ENCODE measurements at places on chromosomes 2 and 18. TPM values are rescaled to one million over a fixed set of nuclear protein-coding genes. Genes with fewer than 3 reads are reported as not detected.

The PAX3 gene
- 31.2 TPM for total RNA-seq

The BCL2 gene
- 6.8 TPM for total RNA-seq

The LRATD1 gene
- total RNA-seq = 19.4 TPM

The DSC2 gene
- total RNA-seq = 31.4 TPM

The SKOR2 gene
- total RNA-seq = 6.7 TPM

The BMP10 gene
- not detected for total RNA-seq

The PIGN gene
- total RNA-seq = 10.2 TPM

The LRRC30 gene
- not detected for total RNA-seq

The LCT gene
- total RNA-seq = not detected

The GALNT14 gene
- 14.4 TPM for total RNA-seq

The HOXD10 gene
- total RNA-seq = not detected

DNA sequence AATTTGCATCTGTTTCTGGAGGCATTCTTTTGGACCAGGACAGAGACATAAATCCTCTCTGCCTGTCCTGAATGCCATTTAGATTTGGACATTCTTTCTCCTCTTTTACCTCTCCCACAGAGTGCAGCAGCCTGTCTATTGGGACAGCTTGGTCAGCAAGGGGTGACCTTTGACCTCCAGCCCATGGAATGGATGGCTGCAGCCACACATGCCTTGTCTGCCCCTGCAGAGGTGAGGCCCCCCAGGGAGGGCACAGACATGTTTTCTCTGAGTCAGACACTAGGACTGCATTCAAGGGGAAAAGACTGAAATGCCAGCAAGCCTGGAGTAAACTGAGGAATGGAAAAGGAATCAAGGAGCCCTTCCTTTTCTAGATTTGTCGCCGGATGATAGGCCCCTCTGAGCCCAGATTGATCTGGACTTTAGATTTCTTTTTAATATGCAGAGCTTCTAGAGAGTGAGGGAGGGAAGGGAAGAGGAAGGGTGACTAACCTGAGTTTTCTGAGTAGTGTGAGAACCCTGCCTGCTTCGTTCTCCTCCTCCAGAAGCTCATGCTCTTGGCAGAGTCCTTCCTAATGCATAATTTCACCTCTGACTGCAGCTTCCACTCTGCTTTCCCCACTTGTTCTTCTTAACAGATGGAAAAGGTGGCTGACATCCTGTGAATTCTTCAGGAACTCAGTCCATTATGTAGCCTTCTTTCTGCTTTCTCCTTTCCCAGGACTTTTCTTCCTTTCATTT is 16.1 kb upstream of the TTLL4 start:
- H3K4me1 ChIP-seq = peaks cover 3% of the 10 kb centered on the region
- no peak overlapping the region for H3K4me3 ChIP-seq
- no peaks in the 10 kb centered on the region for H3K27me3 ChIP-seq
- no peak overlapping the region for H3K27ac ChIP-seq
- H3K36me3 ChIP-seq = no peaks in the 10 kb centered on the region
- peak; percentile 31 for DNase-seq

DNA sequence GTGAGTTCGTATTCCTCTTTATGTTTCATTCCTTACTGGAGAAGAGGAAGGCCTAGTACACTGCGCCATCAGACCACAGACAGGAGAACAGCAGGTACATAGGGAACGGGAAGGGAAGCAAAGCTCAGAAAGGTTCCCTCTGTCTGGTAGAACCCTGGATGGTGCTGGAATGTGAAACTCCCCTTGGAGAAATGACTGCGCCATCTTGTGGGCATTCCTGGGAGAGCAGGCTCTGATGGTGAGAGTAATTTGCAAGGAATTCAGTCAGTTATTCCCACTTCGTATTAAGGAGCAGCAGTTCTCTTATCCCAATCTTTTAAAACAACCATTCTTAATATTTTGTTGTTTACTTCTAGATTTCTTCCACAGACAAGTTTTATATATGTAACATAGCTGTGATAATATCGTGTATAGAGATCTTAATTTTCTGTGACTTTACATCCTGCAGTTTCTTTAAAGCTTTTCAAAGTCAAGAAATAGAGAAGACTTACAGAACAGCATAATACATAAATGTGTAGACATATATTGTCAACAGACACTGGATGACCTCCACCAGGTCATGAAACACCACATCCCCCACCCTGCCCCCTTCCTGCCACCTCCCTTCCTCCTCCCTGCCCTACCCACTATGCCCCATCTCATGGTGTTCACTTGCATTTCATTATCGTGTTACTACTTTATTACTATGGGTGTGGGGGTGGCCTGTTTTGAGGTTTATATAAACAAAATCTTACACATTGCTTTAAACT is 83.9 kb downstream of the ARHGEF4 start:
- H3K4me1 ChIP-seq = no peaks in the 10 kb centered on the region
- H3K36me3 ChIP-seq = no peaks in the 10 kb centered on the region
- no peak overlapping the region for H3K27ac ChIP-seq
- no peak overlapping the region for H3K4me3 ChIP-seq
- DNase-seq = peak; percentile 91

- no peaks in the 10 kb centered on the region for H3K27me3 ChIP-seq
- DNase-seq = no peak
- H3K27ac ChIP-seq = no peak overlapping the region
- no peak overlapping the region for H3K4me3 ChIP-seq
These were observed 120.4 kb upstream of the COL5A2 start for GRCh38 chr2:189299974-189300373.

- H3K27me3 ChIP-seq = peaks cover 22% of the 10 kb centered on the region
- peak overlapping the region; percentile 98 for H3K4me3 ChIP-seq
- H3K4me1 ChIP-seq = peaks cover 41% of the 10 kb centered on the region
- no peaks in the 10 kb centered on the region for H3K36me3 ChIP-seq
- no peak for DNase-seq
- no peak overlapping the region for H3K27ac ChIP-seq
These were observed 2.7 kb downstream of the NCOA1 start for GRCh38 chr2:24493713-24494112.

GRCh38 chr2:84902526-84902925 is 2.9 kb upstream of the TMSB10 start:
- peaks cover 7% of the 10 kb centered on the region for H3K36me3 ChIP-seq
- no peak overlapping the region for H3K4me3 ChIP-seq
- DNase-seq = no peak
- no peak overlapping the region for H3K27ac ChIP-seq

- H3K27ac ChIP-seq = no peak overlapping the region
- peaks cover 4% of the 10 kb centered on the region for H3K27me3 ChIP-seq
- H3K36me3 ChIP-seq = no peaks in the 10 kb centered on the region
- H3K4me3 ChIP-seq = peak overlapping the region; percentile 58
These were observed 2.1 kb downstream of the SPOPL start for GRCh38 chr2:138503652-138504051.

GRCh38 chr2:86074256-86074655 is 31.4 kb downstream of the POLR1A start:
- peaks cover 4% of the 10 kb centered on the region for H3K4me1 ChIP-seq
- H3K27ac ChIP-seq = no peak overlapping the region
- no peaks in the 10 kb centered on the region for H3K27me3 ChIP-seq
- DNase-seq = no peak
- peaks cover 14% of the 10 kb centered on the region for H3K36me3 ChIP-seq

GRCh38 chr2:175101514-175101913 is 66.5 kb downstream of the ATF2 start:
- H3K36me3 ChIP-seq = peaks cover 9% of the 10 kb centered on the region
- H3K4me3 ChIP-seq = no peak overlapping the region
- no peaks in the 10 kb centered on the region for H3K27me3 ChIP-seq

- H3K4me3 ChIP-seq = no peak overlapping the region
- DNase-seq = no peak
- H3K36me3 ChIP-seq = no peaks in the 10 kb centered on the region
- no peaks in the 10 kb centered on the region for H3K27me3 ChIP-seq
These were observed 117.8 kb upstream of the LGALSL start for GRCh38 chr2:64336171-64336570.

DNA sequence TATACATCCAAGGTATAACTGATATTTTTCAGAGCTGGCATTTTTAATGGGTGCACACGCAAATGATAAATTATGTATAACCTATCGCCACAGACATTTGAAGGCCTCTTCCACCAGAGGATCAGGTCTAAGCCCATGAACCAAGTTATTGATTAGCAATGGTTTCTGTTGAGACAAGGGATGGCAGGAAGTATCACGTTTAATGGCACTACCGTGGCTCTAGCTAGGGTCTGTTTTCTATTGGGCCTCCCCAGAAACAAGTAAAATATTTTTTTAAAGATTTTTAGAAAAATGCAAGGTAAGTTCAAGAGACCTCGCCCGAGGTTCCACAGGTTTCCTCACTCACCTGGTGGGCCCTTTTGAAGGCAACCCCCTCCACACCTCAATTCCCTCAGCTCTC is 667 bp downstream of the GFPT1 start:
- H3K27ac ChIP-seq = peak overlapping the region; percentile 6
- no peaks in the 10 kb centered on the region for H3K36me3 ChIP-seq
- peaks cover 2% of the 10 kb centered on the region for H3K4me1 ChIP-seq
- peaks cover 2% of the 10 kb centered on the region for H3K27me3 ChIP-seq

DNA sequence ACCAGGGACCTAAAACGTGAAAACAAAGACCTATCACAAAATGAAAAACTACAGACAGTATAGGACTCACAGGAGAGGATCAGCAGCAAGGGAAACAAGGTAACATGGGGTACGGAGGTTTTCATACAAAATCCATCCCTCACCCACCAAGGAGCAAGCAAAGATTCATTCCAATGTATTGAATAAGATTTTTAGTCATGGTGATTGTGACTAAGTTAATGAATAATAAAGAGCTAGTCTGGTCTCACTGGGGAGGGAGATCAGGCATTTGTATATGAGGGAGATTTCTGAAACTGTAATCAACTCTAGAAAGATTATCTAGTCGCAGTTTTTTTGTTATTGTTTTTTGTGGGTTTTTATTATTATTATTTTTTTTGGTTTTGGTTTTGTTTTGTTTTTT is 336.5 kb upstream of the MMADHC start:
- DNase-seq = no peak
- no peak overlapping the region for H3K27ac ChIP-seq
- no peak overlapping the region for H3K4me3 ChIP-seq
- H3K36me3 ChIP-seq = peaks cover 13% of the 10 kb centered on the region

DNA sequence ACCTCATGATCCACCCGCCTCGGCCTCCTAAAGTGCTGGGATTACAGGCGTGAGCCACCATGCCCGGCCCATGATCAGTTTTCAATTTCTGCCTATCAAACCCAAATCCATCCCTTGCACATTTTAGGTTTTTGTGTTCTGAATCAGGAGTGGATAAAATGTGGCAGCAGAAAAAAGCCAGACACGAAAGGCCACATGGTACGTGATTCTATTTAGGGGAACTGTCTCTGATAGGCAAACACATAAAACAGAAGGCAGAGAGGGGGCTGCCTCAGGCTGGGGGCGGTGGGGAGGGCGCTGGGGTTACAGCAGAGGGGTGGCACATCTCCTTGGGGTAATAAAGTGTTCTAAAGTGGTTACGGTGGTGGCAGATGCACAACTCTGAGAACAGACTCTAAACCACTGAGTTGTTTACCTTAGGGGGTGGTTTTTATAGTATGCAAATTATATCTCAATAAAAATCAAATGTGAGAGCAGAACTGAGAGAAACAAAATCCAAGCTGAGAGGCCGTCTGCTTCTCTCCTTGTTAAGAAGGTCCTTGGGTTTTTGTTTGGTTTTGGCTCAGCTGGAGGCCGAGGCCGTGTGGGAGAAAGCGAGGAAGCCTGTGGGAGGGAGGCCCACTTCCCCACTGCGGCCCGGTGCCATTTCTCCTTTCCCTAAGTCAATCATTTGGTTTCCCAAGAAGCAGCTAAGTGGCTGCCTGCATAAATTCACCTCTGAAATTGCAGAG is 78.0 kb downstream of the SOWAHC start:
- no peaks in the 10 kb centered on the region for H3K4me1 ChIP-seq
- H3K27ac ChIP-seq = no peak overlapping the region
- H3K4me3 ChIP-seq = no peak overlapping the region
- DNase-seq = no peak

DNA sequence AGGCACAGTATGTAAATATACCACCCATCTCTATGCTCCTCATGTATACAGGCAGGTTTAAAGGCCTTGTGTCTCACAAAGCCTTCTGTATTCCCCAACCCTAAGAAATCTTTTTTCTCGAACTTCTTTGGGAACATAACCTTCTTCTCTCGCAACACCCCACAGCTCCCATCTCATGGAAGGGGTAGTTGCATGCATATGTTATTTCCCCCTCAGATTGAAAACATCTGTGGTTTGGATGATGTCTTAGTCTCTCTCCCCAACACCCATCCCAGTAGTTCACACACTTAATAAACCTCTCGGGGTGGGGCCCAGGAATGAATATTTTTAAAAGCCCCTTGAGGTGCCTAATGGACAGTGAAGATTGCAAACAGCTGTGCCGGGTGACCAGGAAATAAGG is 21.0 kb upstream of the HDAC4 start:
- H3K36me3 ChIP-seq = peaks cover 3% of the 10 kb centered on the region
- no peak overlapping the region for H3K4me3 ChIP-seq
- peaks cover 1% of the 10 kb centered on the region for H3K27me3 ChIP-seq
- no peaks in the 10 kb centered on the region for H3K4me1 ChIP-seq
- no peak overlapping the region for H3K27ac ChIP-seq
- no peak for DNase-seq

GRCh38 chr2:71675296-71675695 is 221.9 kb downstream of the DYSF start:
- no peaks in the 10 kb centered on the region for H3K36me3 ChIP-seq
- H3K4me3 ChIP-seq = no peak overlapping the region
- no peaks in the 10 kb centered on the region for H3K4me1 ChIP-seq
- no peak overlapping the region for H3K27ac ChIP-seq
- DNase-seq = no peak
- peaks cover 4% of the 10 kb centered on the region for H3K27me3 ChIP-seq

GRCh38 chr2:226679389-226680065 is 120.1 kb downstream of the IRS1 start:
- no peaks in the 10 kb centered on the region for H3K27me3 ChIP-seq
- DNase-seq = no peak
- no peak overlapping the region for H3K4me3 ChIP-seq
- no peak overlapping the region for H3K27ac ChIP-seq
- H3K36me3 ChIP-seq = no peaks in the 10 kb centered on the region
- H3K4me1 ChIP-seq = peaks cover 4% of the 10 kb centered on the region

GRCh38 chr18:48674758-48675351 is 136.0 kb downstream of the CTIF start:
- no peak overlapping the region for H3K27ac ChIP-seq
- H3K27me3 ChIP-seq = peaks cover 2% of the 10 kb centered on the region
- DNase-seq = peak; percentile 7

DNA sequence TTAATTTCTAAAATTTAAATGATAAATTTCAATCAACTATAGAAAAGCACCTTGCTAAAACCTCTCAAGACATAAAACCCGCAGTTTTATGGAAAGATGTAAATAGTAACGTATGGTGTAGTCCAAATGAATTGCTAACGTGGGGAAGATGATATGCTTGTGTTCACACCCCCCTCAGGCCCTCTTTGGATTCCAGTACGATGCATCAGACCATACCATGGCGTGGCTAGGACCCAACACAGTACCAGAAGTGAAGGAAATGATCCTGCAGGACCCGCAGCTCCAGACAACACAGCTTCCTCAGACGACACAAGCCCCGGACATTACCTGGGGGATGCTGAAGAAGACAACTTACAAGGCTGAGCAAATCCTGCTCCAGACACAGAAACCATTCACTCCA is 60.1 kb upstream of the DYSF start:
- H3K4me1 ChIP-seq = peaks cover 4% of the 10 kb centered on the region
- peaks cover 34% of the 10 kb centered on the region for H3K36me3 ChIP-seq
- no peak for DNase-seq
- no peak overlapping the region for H3K4me3 ChIP-seq
